ENCODE measurements at places on chromosomes 4 and X.
A peak's percentile ranks its signal among the peaks of the same experiment; 100 is the strongest.

- DNase-seq: no peak
Measured at GRCh38 chr4:71270901-71271300, 67.9 kb upstream of the SLC4A4 start.

DNA sequence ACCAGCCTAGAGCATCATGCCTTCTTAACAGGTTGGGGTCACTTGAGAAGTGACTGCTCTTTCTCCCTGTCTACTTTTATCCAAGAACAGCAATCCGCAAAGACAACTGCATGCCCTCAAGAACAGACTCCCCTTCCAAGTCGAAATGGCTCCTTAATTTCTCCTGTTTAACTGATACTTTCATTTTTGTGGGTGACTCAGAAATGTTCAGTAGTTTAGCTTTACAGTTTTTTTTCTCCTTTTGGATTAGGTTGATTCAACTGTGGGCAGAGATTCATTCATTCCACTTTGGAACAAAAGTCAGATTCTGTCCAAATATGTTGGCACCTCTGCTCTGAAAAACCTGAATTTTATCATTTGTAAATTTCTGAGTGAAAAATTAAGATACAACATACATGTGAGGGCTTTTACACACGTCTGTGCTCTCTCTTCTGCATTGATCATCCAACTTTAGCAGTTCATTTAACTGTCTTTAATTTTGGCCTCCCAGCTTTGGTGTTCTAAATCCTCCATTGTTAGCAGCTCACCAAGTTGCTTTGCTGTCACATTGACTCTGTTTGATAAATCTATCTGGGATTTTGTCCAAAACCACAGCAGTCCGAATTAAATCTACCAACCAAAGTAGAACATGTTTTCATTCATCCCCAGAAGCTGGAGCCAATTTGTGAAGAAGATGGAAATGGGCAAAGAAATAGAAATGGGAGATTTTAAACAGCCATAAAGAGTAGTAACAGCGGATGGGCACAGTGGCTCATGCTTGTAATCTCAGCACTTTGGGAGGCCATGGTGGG, 50.0 kb downstream of the HOPX start:
- no peak for DNase-seq

- no peak for DNase-seq
Measured at GRCh38 chr4:185592845-185593488, 57.7 kb upstream of the PDLIM3 start.

GRCh38 chrX:13000301-13000811, 25.4 kb downstream of the TMSB4X start:
- DNase-seq: no peak

DNA sequence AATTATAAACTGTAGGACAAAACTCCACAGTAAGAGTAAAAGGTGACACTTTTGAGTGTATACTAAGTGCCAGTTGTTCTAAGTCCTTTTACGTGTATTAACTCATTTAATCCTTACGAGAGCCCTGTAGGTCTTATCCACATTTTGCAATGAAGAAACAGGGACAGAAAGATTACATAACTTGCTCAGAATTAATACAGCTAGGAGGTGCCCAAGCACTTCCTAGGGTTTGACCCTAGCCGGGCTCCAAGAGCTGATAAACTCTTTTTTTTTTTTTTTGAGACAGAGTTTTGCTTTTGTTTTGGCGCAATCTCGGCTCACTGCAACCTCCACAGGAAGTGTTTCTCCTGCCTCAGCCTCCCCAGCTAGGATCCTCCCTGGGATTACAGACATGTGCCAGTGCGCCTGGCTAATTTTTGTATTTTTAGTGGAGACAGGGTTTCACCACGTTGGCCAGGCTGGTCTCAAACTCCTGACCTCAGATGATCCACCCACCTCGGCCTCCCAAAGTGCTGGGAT, 110.4 kb downstream of the UBE2K start:
- DNase-seq: no peak

GRCh38 chrX:118116713-118117550, at the start of gene KLHL13:
KLHL13 (minus strand) TSS chrX:118116810; CDS start chrX:118028473, 88,337 bp downstream.
- peak; percentile 26 for DNase-seq

DNA sequence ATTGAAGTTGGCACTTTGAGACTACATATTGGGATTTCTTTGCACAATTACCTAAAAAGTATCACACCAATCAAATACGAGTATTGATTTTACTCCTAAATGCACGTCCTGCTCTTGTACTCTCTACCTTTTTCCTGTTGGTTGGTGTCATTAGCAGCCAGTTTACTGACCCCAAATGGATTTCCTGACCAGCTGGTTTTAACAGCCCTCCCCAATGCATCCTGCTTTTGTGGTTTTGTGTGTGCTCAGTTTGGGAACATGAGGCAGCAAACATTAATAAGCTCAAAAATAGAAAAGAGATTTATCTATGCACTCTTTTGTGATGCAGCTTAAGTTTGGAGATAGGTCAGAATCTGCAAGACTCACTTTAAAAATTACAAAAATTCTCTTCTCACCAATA, 230.3 kb downstream of the MAPK10 start:
- no peak for DNase-seq

DNA sequence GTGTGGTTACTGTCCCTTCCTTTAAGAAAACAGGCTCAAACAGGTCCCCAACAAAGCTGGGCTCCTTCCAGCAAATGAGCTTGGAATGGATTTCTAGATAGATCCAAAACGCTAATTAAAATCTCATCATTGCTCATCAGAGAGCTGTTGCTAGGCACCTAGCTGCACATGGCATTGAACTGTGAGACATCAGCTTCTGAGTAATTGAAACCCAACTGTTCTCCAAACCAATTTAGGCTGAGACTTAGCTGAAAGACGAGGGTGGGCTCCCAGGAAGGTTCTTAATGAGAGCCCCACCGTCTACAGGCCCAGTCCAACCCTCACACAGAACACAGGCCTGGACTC, 59.1 kb downstream of the FAM184B start:
- DNase-seq: peak; percentile 40

Data from HAP-1 (cell line).